ENCODE measurements at places on chromosomes 11 and 22.

DNA sequence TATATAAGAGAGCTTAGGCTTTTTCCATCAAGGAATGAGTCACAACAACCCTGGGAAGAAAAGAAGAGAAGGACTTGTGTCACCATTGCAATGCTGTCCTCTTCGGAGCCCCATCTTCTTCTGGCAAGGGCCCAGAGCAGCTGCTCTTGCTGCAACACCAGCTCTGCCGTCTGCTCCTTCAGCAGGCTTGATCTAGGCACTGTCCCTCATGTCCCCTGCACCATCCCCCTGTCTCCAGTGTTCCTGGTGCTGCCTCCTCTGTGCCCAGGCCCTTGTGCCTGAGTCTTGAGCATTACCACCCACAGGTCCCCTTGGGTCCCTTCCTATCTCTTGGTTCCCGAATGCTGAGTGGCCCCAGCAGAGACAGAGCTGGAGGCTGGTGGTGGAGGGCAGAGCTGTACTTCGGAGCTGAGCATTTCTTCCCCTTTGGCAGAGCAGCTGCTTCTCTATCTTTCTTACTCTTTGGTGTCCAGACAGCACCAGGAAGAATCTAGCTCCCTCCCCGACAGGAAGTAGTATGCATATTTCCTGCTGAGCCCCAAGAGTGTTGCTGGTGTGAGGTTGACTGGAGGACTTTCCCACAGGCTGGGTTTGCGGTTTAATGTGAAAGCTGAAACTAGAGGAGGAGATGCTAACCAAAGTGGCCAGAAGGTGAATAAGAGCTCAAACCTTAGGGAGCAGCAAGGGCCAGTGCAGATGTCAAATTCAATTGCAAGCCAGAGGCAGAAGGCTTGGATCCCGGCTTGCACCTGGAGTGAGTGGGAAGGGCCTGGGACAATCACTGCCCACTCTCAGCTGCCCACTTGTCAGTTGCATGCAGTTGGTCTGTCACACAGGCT, 27.8 kb downstream of the WEE1 start:
- no peak for DNase-seq

DNA sequence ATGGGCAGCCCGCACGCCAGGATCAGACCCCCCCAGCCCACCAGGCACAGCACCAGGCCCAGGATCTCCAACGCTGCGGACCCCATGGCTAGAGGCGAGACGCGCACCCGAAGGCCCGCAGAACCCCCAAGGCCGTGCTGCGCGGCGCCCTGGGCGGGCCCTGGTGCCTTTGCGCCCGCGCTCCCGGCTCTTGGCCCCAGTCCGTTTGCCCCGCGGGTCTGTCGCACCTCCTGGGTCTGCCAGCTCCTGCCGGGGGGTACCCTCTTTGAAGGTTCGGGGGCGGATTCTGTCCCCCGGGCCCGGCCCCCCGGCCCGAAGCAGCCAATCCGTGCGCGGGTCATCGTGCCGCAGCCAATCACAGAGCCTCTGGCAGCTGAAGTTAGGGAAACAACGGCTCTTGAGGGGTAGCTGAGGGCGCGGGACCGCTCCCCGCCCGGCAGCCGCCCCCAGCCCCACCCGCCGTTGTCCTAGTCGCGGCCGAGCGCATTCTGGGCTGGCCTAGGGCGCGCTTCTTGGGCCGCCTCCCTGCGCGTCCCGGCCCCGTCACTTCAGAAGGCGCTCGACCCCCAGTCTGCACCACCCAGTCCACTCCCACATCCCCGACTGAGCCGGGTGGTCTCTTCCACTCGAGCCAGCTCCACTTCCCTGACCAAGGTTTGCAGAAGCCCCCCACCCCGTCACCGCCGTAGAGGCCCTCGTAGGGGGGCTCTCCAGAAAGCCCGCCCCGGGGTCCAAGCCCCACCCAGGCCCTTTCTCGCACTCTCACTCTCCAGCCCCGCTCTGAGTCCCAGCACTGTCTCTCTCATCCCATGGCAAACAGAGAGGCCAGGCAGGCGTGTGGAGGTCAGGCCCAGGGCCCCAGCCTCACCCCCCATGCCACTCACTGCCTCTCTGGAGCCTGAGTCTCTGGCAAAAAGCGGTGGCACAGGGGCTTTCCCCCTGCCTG, at the start of gene CLDN5:
CLDN5 (minus strand) TSS at position 241 of the 946 bp plus-strand sequence; CDS start at position 86, 155 bp downstream.
- DNase-seq: no peak

DNA sequence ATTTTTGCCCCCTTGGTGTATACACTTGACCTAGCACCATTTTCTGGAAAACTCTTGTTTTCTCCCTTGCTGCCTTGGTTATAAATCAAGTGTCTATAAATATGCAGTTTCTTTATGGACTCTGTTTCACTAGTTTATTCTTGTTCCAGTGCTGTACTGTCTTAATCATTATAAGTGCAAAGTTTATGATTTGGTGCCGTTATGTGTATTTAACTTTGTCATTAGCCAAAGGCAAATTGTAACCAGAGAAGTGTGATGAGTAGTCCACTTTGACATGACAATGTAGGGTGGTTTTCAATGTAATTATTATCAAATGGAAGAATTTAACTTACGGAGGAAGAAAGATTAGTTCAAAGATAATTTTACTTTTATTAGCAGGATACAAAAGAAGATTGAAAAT, 40.3 kb downstream of the SPECC1L start:
- DNase-seq: no peak

GRCh38 chr22:49469896-49470740, 357.6 kb downstream of the BRD1 start:
- no peak for DNase-seq

DNA sequence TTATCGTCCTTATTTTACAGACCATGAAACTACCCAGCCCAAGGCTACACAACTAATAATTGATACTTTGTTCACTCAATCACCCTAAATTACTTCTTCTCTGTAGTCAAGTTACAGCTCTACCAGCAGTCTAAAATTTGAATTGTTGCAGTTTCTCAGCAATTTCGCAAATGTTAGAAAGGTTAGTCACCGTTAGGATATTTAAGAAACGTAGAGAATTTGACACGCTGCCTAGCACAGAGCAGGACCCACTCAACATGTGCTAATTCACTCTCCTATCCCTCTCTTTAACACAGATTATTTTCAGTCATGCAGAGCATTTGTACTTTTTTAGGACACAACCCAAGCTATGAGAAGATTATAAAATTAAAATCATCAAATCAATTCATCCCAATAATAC, 771.1 kb upstream of the LUZP2 start:
- DNase-seq: no peak

DNA sequence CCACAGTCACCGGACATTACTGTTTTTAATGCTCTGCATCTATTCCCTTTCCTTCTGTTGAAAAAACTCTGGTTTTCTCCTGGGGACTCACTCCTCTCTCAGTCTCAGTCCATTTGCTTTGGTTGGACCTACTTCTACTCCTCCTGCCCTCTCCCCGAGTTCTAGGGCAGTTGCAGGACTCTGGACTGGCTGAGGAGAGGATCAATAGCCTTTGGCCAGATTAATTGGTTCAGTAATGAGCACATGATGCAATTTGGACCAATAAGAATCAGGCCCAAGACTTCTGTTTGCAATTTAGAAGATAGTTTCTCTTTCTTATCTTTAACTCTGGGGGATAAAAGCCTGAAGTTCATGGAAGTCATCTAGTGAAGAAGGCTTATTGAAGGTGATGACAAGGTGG, 15.3 kb upstream of the TPH1 start:
- DNase-seq: no peak

DNA sequence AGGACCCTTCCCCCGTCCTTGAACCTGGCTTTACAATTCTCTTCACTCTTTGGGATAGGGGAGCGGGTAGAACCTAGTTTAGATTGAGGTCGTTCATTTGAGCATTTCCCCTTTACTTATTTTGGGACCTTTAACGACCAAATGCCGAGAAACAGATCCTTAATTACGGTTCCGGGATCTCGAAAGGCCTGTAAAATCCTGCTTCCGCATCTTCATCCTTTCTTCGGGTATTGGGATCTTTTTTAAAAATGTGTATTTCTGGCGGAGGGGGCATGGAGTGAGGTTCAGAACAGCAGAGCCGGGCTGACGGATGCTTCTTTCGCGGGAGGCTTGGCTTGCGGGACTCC, 395 bp upstream of the HIPK3 start:
- DNase-seq: no peak

DNA sequence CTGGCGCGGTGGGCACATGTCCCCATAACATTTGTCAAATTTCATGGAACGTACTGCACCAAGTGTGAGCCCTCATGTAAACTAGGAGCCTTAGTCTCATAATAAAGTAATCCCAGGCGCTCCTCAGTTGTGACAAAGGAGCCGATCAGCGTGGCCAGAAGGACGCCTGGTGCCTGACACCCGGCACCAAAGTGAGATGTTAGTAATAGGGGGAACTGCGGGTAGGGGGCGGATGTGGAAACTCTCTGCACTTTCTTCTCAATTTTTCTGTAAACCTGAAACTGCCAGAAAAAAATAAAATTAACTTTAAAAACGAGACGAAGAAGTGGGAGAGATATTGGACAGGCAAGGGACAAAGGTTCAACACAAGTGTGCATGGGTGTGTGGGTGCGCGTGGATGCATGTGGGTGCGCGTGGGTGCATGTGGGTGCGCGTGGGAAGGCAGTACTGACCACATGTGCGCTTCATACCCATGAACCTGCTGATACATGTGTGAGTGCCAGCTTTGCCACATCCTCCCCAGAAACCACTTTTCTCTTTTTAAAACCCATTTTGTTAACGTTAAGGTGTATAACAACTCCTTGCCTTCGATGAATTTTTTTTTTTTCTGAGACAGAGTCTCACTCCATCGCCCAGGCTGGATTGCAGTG, 55.4 kb upstream of the LINC01488 start:
- DNase-seq: no peak
